ENCODE measurements at places on chromosomes 1 and 21.
A peak's percentile ranks its signal among the peaks of the same experiment; 100 is the strongest.

- no peak for DNase-seq
Measured at GRCh38 chr1:93876244-93876643, 2.8 kb downstream of the DNTTIP2 start.

GRCh38 chr1:230271300-230272035 lies 154.7 kb downstream of the PGBD5 start:
- DNase-seq, result no peak

DNA sequence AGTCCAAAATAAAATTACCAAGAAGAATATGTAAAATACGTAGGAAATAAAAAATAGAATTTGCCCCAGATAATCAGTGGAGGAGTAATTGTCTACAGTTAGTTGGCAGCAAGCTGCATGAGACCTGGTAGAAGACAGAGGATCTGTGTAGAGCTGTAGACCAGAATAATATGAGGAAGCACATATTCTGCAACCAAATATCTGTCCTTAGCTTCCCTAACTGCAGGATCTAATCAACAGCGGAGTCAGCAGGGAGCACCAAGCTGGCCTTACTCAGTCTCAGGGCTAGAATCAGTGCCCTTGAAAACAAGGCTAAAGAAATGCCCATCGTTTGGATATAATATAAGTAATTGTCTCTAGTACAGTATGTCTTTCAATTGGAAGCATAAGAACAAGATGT lies 6.1 kb upstream of the GCSAML start:
- DNase-seq, result no peak

- DNase-seq, result no peak
Measured at GRCh38 chr1:155697046-155697445, 8.2 kb downstream of the DAP3 start.

- no peak for DNase-seq
Measured at GRCh38 chr1:63882048-63882704, 108.4 kb downstream of the ROR1 start.

- DNase-seq, result no peak
Measured at GRCh38 chr1:182359645-182360044, 31.9 kb downstream of the GLUL start.

- no peak for DNase-seq
Measured at GRCh38 chr21:41667136-41667535, 99.7 kb downstream of the RIPK4 start.

DNA sequence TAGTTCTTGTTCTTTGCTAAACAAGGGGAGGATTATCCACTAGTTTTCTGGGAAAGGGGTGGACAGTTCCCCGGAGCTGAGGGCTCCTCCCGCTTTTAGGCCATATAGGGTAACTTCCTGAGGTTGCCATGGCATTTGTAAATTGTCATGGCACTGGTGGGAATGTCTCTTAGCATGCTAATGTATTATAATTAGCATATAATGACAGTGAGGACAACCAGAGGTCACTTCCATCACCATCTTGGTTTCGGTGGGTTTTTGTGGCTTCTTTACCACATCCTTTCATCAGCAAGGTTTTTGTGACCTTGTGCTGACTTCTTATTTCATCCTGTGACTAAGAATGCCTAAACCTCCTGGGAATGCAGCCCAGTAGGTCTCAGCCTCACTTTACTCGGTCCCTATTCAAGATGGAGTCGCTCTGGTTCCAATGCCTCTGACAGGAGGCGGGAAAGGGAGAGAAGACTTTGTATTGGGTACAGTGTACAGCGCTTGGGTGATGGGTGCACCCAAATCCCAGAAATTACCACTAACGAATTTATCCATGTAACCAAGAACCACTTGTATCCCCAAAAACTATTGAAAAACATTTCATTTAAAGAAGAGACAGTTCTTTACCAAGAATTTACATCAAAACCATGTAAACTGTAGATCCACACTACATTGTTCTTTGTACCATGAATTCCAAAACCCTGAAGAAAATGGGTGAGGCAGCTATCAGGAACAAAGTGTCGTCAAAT lies 8.7 kb upstream of the SLC2A5 start:
- no peak for DNase-seq

DNA sequence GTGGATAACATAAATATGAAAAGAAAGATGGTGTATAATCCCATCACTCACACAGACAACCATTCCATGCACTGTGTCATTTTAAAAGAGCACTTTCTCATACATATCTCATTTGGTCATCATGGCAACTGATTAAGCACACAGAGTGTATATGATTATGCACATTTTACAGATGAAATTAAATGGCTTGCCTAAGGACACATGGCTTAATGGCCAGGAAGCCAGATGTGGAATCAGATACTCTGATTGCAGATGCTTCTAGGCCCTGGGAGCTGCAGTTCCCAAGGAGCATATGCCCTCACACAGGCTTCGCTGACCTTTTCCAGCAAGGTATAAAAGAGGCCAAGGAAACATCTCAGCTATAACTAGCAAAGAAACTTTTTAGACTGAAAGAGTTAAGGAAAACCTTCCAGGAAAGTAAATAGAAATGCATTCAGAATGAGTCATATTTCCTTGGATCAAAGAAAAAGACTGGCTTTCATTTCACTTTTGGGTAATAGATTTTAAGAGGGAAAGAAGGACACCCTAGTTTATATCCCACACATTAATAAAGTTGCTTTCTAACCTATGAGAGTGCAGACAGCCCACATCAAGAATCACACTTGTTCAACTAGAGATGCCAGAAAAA lies 19.6 kb upstream of the FAM89A start:
- no peak for DNase-seq

GRCh38 chr1:156126043-156126629 lies 11.6 kb downstream of the LMNA start:
- peak; percentile 41 for DNase-seq

DNA sequence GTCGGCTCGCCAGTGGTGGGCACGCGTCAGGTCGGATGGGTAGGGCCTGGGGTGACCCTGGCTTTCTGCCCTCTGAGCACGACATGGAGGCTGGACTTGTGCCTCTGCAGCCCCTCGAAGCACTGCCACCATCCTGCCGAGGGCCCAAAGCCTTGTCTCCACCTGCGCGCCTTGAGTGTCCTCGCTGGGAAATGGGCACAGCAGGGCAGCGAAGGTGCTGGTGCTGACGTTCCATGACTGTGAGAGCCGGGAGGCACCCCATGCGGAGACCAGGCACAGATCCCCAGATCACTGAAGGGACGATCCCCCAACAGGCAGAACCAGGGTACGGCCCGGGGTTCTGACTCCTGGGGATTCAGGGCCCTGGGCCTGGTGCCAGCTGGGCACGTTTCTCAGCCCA lies 60.3 kb downstream of the SIK1 start:
- no peak for DNase-seq

DNA sequence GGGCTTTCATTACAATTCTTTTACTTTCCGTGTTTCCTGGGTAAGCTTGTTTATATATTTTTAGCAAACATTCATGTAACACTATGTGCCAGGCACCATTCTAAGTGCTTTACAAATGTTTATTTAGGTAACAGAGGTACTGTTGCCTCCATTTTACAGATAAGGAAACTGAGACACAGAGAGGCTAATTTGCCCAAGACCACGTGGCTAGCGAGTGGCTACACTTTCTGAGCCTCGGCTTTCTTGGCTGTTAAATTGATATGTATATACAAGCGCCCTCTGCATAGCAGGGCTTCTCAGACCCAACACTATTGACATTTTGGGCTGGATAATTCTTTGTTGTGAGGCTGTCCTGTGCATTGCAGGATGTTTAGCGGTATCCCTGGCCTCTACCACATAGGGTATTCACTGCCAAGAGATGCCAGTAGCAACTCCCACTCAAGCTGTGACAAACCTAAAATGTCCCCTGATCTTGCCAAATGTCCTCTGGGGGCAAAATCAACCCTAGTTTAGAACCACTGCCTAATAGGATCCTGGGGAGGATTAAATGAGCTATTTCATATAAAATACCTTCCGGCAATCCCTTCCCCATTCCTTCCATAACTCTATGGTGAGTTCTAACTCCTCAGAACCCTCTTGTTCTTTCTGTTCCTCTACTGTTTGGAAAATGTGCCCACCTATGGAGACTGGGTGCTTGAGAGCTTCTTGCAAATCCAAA lies 17.2 kb upstream of the ID3 start:
- no peak for DNase-seq

DNA sequence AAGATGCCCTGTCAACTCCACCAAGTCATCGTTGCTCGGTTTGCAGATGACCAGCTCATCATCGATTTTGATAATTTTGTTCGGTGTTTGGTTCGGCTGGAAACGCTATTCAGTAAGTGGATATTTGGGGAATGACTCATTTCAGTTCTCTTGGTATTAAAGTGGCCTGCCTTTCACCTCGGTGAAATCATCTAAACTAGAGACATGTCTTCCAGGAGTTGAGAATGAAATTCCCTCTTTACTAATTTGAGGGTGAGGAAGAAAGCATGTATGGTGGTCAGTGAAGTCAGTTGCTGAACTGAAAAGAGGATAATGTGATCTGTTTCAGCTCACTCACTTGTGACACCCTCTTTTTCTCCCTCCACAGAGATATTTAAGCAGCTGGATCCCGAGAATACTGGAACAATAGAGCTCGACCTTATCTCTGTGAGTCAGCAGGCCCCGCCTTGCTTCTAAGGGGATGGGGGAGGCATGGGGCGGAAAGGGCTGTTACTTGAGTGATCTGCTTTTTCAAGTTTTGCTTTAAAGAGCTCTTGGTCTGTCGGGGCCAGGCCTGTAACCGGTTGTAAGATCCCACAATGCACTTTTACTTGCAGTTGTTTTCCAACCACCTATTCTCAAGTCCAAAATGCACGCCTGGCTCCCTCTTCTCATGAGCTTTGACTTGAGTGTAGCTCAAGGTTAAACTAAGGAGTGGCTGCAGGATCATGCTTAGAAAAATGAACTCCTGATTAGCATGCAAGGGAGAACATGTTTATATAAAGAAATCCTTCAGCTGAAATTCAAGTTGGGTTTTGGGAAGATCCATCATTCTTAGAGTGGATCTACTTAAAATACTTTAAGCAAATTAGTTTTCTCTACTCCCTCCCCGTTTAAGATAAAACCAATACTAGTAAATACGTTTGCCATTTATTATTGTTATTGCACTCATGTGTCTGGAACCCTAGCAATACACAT lies 59.8 kb downstream of the CAPN2 start:
- DNase-seq, result no peak

DNA sequence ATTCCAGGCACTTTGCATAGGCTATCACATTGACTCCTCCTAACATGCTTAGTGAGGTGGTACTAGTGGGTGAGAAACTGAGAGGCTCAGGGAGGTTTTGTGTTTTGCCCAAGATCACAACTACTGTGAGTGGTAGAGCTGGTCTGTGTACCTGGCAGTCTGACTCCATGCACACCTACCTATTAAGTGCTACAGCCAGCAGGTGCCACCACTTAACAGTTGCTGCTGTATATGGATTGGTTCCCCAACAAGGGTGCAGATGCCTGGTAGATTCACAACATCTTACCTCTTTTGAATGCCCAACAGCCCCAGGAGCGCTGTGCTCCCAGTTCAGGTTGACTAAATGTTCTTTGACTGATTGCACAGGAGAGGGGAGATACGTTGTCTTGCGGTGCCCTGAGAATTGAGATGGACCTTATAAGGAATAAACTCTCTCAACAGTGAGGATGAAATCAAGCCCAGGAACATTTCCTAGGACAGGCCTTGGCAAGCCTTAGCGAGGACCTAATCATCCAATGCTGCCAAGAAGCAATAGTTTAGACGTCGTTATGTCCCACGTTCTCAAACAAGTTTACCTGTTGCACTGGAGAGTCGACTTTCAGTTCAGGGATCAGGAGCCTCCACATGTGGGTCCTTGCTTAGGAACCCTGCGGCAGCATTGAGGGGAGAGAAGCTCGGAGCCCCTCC lies 78.9 kb upstream of the F3 start:
- no peak for DNase-seq

DNA sequence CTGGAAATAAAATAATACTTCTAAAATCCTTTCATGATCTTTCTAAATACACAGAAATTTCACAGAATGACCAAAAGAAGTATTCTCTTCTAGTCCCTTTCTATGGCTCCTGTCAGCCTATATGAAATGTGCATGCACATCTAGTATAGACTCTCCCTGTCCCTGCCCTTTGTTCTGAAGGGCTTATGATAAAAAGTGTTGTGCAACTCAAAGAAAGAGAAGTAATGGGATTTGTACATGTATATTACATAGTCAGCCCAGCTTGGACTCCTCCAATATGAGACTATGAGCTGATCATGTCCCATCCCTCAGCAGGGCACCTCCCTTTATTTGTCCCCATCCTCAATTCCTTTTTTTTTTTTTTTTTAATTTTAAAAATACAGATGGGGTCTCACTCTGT lies 42.1 kb upstream of the LAX1 start:
- DNase-seq, result no peak

DNA sequence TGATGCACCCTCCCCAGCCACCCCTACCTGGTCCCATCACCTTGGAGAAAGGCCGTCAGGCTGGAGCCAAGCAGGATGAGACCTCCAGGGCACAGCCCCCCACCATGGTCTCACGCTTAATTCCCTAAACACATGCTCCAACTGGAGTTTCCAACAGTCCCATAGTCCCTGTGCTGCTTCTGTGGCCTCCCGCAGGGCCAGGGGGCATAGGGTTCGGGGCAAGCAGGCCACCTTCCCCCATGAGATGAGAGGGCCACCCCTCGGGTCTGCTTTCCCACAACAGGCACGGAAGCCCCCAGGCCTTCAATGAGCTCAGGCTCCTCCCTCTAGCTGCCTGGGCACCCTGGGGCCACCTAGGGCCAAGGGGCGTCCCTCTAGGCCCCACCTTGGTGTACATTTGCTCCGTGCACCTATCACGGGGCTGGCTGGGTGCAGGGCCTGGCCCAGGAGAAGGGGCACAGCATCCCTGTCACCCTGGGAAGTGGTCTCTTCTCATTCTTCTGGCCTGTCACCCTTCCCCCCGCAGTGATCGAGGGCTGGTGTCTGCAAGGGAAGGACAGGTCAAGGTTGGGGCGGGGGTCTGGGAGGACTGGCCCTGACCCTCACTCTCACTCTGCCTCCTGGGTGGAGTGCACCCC lies 42.4 kb downstream of the TRIM11 start:
- no peak for DNase-seq

- DNase-seq, result no peak
Measured at GRCh38 chr1:77036560-77036959, 169.3 kb downstream of the ST6GALNAC5 start.

- DNase-seq, result peak; percentile 68
Measured at GRCh38 chr1:153796786-153797659, 21.8 kb downstream of the SLC27A3 start.

- DNase-seq, result no peak
Measured at GRCh38 chr1:73755649-73756048, 442.3 kb downstream of the LRRIQ3 start.

- no peak for DNase-seq
Measured at GRCh38 chr1:95438218-95438948, 204.4 kb downstream of the RWDD3 start.

DNA sequence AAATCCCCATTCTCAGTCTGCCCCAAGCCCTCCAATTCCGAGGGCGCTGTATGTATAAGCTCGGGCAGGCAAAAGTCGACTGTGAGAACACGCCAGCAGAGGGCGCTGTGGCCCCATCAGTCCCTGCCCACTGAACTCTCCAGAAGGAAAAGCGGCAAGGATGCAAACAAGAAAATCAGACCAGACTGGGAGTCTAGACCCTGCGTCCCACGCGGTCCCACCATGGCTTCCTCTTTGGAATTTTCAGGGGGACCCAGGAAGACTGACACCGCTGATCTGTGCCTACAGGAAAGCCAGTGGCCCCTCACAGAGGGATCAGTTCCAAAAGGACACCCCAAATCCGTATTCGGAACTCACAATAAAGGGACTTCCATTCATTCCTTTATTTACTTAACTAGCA lies 19.5 kb downstream of the TEX35 start:
- peak; percentile 52 for DNase-seq

Data from stimulated activated CD8-positive, alpha-beta memory T cell treated with anti-CD3 and anti-CD28 coated beads, Interleukin-2, amount 100 ng/mL, for 1 hour (primary cell).